ENCODE measurements at places on chromosomes 12 and 14.
A peak's percentile ranks its signal among the peaks of the same experiment; 100 is the strongest.

- DNase-seq, result no peak
Observed at GRCh38 chr14:54127526-54127925, 170.9 kb upstream of the BMP4 start.

GRCh38 chr14:93997082-93997481 is at the start of gene CCDC197:
TSS of gene CCDC197 (plus strand) at chr14:93997301. CDS start at chr14:93998132, 831 bp downstream.
- DNase-seq, result no peak

GRCh38 chr12:132133952-132134652 is 10.0 kb downstream of the DDX51 start:
- no peak for DNase-seq

- DNase-seq, result no peak
Observed at GRCh38 chr14:24900269-24901100, 149.5 kb downstream of the STXBP6 start.

GRCh38 chr12:11581179-11581755 is 68.2 kb upstream of the ETV6 start:
- DNase-seq, result peak; percentile 64

- DNase-seq, result no peak
Observed at GRCh38 chr12:26668847-26669246, 164.1 kb downstream of the ITPR2 start.

GRCh38 chr14:60220917-60221316 is 28.1 kb upstream of the PPM1A start:
- DNase-seq, result no peak

DNA sequence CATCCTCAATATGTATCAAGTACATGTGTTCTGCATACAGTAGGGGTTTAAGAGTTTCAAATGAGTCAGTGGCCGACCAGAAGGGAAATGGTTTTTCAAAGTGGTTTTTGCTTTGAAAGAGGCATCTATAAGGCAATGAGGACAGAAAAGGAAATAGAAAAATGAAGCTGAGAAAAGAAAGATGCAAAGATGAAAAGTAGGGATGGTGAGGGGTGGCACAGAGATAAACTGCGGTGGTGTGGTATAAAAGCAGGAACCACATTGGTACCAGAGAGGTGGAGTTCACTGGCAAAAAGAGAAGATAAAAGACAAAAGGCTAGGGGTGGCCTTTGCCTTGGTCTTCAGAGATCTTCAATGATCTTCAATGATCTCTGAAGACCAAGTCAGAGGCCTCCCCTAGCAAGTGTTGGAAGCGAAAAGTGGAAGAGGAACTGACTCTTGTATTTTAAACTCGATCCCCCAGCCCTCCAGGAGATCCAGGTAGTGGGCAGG is 144.0 kb upstream of the KRR1 start:
- no peak for DNase-seq
